NCI-H1694 (cell line): ENCODE measurements at places on chromosomes 1 and 21.

- DNase-seq, result no peak
Observed at GRCh38 chr1:228236744-228237143, 28.9 kb downstream of the OBSCN start.

DNA sequence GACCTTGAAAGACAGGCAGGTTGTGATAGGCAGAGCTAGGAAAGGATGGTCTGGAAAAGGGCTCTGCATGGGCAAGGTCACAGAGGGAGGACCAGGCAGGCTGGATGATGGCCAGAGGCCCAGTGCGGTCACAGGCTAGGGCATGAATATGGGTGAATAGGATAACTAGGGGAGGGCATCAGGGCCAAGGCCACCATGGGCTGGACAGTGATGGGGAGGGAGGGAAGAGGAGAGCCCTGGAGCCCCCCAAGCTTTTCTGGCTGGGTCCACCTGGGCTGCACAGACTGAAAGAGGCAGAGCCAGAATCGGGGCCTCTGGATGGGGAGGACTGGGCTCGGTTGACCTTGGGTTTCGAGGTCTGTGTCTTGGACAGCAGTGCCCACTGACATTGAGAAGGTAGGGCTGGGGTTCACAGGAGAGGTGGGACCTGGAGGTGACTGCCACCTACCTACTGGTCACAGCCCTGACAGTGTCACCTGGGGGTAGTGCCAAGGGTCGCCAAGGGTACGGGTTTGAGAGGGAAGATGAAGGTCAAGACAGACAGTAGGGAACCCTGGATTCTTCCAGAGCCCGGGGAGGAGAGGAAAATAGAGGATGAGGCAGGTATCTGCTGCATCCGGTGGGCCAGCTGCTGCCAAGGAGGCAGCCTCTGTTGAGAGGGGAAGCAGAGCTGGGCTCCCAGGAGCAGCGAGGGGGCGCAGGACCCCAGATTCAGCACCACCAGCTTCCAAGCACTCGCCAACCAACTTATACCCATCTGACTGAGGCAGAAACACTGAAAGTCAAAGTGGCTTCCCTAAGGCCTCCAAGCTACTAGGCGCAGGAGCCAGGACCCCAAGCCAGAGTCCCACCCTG, 6.1 kb upstream of the NPHP4 start:
- no peak for DNase-seq

- peak; percentile 48 for DNase-seq
Observed at GRCh38 chr21:29299916-29300806, 1.4 kb downstream of the BACH1 start.

- DNase-seq, result no peak
Observed at GRCh38 chr1:12194666-12195216, 27.9 kb downstream of the TNFRSF1B start.

- DNase-seq, result no peak
Observed at GRCh38 chr1:42587753-42588152, 70.5 kb upstream of the PPIH start.

GRCh38 chr21:43820466-43820865, 31.1 kb downstream of the RRP1 start:
- DNase-seq, result no peak

DNA sequence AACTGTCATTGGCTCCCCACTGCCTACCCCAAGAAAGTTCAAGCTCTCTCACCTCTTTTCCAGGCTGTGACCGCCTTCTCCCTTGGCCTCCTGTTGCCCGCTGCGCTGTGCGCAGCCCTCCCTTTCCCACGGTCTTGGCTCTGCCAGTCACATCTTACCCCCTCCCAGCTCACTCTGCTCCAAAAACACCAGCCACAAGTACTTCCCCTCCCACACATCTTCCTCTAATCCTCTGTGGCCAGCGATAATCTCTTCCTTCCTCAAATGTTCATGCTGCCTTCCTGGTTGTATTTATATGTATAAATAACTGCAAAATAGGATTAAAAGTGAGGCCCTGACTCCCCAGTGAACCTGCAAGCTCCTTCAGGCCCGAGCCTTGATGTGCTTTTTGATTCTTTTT, 81.8 kb downstream of the AJAP1 start:
- DNase-seq, result no peak

GRCh38 chr1:153760440-153760839, 14.8 kb upstream of the SLC27A3 start:
- DNase-seq, result no peak

DNA sequence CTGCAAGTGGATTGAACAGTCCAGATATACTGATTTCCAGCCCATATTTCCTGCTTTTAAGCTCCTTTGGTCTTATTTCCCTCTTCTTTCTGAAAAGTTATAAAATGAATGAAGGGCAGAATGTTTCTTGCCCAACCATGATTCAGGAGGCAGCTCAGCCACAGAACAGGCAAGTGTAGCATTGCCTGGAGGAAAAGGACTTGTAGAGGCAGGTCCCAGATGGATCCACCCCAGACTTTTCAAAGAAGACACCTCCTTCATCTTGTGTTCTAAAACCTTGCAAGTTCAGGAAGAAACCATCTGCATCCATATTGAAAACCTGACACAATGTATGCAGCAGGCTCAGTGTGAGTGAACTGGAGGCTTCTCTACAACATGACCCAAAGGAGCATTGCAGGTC, at the start of gene CLCA2:
Gene CLCA2 (plus strand): TSS at position 299 of the 400 bp plus-strand sequence. CDS start 77 bp downstream, at position 376.
- no peak for DNase-seq

DNA sequence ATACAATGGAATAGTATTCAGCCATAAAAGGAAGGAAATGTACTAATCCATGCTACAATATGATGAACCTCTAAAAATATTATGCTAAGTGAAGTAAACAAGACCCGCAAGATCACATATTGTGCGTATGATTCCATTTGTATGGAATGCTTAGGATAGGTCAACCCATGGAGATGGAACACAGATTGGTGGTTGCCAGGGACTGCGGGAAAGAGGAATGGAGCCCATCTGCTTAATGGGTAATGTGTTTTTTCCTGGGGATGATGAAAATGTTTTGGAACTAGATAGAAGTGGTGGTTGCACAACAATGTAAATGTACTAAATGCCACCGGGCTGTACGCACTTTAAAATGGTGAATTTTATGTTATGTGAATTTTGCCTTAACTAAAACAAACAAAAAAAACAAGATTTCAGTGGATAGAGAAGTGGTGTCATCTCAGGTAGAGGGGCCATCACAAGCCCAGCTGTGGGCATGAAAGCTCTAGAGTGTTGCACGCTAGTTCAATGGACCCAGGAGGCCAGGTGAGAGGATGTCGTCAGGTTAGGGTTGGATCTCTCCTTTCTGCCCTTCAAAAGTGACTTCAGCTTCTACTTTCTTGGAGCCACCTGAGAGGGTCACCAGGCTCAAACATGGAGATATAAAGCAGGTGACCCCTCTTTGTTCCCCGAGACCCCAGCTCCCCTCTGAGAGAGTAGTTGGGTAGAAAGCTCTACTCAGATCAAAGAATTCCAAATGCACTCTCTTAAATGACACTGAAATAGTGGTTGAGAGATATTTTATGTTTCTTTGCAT, 2.5 kb downstream of the C1orf115 start:
- DNase-seq, result no peak

GRCh38 chr1:91764471-91765115, 121.4 kb downstream of the TGFBR3 start:
- DNase-seq, result no peak

- DNase-seq, result no peak
Observed at GRCh38 chr21:38027901-38028498, 111.7 kb upstream of the KCNJ6 start.

- no peak for DNase-seq
Observed at GRCh38 chr1:14529475-14529874, 69.0 kb upstream of the KAZN start.

- no peak for DNase-seq
Observed at GRCh38 chr1:184060316-184060715, 8.8 kb downstream of the TSEN15 start.

DNA sequence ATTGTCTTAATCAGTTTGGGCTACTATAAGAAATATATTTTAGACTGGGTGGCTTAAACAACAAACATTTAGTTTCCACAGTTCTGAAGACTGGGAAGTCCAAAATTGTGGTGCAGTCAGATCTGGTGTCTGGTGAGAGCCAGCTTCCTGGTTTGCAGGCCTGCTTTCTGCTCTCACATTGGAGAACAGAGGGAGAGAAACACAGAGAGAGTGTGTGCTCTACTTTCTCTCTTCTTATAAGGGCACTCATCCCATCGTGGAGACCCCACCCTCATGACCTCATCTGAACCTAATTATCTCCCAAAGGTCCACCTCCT, 4.1 kb downstream of the LEPR start:
- DNase-seq, result no peak

DNA sequence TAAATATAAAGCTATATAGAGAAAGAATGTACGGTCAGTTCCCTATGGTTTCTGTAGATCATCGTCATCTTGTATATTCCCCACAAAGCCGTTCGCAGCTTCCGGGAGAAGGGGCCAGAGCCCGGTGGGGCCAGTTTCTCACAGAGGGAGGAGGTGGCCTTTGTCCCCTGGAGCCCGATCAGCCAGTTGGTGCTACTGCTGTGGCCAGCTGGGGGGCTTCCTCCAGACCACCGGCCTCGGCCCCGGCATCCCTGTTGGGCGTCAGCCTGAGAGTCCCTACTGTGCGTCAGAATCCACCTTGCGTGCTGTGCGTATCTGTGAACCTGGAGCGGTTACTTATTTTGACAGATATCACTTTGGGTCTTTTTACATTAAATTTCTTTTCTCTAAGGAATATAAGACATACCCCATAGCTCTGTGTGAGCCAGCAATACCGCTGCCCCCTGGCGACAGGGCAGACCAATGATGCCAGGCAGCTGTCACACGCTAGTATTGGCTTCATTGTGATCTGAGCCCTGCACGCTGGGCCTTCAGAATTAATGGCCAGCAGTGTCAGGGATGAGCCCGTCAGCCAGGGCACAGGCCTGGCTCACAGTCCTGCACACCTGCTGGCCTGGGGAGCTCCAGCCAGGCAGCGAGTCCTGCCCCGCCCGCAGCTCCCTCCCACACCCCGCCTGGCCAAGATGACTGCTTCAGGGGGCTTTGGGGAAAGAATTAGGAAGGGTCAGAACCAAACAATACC, 145.9 kb downstream of the PGBD5 start:
- no peak for DNase-seq

DNA sequence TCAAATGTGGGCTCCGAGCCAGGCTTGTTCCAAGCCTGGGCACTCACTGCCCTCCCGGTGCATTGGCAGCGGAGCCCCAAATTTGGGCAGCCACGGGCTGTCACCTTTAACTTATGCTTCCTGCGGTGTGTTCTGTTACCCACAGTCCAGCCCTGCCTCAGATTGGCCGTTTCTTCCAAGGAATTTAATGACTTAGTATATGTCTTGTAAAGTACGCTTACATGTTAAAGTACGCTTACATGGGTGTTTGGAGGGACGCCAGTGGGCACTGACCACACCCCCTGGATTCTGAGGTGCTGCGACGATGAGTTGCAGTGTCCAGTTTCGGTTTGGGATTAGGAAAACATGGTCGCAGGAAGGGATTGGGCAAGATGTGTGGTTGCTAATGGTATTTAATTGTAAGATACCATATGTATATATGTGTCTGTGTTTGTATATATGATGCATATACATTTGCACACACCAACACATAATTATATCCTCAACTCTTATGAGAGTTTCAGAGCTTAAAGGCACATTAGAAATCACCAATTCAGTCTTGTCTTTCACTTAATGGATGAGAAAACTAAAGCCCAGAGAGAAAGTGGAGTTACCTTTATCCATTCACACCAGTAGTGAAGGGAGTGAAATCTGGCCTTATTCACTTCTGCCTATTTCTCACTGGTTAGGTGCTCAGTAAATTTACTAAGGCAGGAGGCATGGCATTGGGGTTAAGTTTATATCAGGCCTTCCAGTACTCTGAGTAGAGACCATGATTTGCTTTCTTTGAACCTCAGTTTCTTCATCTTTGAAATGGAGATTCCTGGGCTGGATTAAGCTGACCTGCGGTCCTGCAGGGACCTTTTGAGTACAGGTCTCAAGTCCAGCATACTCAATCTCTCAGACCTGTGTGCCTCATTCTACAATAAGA, 1.0 kb downstream of the SMYD2 start:
- no peak for DNase-seq

- no peak for DNase-seq
Observed at GRCh38 chr1:244945109-244945671, 80.8 kb upstream of the HNRNPU start.

DNA sequence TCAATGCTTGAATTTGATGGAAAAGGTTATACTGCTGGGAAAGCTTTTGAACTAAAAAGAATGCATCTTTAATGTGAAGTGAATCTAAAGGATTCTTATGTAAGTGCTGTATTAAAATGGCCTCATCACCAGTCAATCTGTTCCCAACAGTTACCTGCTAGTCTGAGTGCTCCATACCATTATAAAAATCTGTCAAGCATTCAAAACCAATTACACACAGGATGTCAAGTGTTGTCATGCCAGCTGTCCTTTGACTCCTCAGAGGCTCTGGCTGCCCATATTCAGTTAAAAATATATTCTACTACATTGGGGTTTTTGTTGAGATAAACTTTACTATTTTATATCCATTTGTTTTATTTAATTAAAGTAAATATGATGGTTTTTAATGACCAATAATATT, 1587.7 kb downstream of the AMY1C start:
- DNase-seq, result peak; percentile 76

DNA sequence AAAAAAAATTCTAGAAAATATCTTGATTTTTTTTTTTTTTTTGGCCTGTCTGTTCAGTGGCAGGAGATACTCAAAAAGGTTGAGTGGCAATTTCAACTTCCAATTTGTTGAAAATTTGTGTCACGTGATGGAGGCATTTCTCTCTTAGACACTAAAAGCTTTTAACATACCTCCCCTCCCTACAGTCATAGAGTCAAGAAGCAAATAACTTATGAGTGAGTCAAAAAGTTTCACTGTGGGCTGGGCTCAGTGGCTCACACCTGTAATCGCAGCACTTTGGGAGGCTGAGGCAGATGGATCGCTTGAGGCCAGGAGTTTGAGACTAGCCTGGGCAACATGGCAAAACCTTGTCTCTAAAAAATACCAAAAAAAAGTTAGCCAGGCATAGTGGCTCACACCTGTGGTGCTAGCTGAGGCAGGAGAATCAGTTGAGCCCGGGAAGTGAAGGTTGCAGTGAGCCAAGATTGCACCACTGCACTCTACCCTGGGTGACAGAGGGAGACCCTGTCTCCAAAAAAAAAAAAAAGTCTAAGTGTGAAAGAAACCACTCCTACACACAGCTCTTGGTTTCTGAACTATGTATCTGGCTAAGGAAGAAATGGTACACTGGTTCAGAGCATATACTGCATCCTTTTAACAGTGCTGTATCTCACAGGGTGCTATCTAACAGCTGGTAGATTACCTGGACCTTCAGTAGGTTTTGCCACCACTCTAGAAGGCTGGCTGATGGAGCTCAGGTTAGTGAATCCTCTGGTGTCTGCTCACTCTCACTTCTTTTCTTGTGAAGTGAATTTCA, 11.6 kb upstream of the BSDC1 start:
- DNase-seq, result no peak

- DNase-seq, result peak; percentile 53
Observed at GRCh38 chr1:33347650-33347992, 26.7 kb upstream of the A3GALT2 start.

DNA sequence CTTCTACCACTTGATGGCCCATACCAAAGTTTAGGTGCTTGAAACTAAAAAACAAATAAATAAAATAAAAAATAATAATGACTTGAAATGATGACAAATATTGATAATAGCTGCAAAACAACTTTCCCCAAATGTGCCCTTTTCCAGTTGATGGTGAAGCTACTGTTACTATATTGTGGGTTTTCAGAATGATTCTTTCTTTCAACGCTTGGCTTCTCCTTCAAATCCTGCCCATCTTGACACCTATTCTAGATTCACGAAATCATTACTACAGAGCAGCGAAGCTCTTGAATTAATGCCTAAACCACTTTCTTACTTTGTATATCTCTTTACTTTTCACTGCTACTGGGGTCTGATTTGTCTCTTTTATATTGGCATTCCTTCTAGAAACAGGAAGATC, 9.2 kb upstream of the C1orf141 start:
- DNase-seq, result no peak

- no peak for DNase-seq
Observed at GRCh38 chr21:35953597-35953996, 106.7 kb downstream of the SETD4 start.
